ENCODE measurements at places on chromosomes 13 and 19. TPM values are rescaled to one million over a fixed set of nuclear protein-coding genes. Genes with fewer than 3 reads are reported as not detected.

Gene SBK2
- total RNA-seq, result not detected

Gene TMEM238
- total RNA-seq, result 0.66 TPM

- H3K27ac ChIP-seq, result no peak overlapping the region
- no peak overlapping the region for H3K4me3 ChIP-seq
- no peaks in the 10 kb centered on the region for H3K27me3 ChIP-seq
These were observed 22.1 kb downstream of the MYO9B start for GRCh38 chr19:17097593-17098126.

DNA sequence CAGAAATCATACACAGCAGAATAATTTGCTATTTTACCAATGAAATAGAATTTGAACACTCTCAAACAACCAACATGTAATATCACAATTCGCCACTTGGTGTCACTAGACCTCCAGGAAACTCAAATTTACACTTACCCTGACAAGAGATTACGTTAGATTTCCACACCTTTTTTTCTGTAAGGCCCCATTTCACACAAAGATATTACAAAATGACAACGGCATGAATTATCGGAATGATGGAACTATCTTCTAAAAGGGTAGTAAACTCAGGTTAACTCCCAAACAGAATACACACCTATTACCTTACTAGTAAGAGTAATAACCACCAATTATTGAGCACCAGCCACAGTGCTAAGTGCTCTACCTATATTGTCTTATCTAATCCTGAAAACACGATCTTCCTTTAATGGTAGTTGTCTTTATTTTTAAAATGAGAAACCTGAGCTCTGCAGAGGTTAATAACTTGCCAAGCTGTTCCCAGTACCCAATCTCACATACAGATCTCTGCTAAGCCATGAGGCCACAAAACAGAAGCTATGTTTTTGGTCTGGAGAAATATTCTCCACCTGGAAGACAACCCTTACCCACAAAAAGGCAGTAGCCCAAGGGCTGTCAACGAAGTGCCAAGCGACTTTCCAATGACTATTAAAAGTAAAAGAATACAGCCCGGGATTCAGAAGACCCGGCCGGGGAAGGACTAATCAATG, 152.4 kb downstream of the DCLK1 start:
- DNase-seq, result no peak
- no peaks in the 10 kb centered on the region for H3K27me3 ChIP-seq
- peaks cover 9% of the 10 kb centered on the region for H3K4me1 ChIP-seq
- H3K27ac ChIP-seq, result peak overlapping the region; percentile 65
- no peak overlapping the region for H3K4me3 ChIP-seq
- H3K36me3 ChIP-seq, result no peaks in the 10 kb centered on the region

Gene CYP4F12
- total RNA-seq, result 10.5 TPM

GRCh38 chr19:34096020-34096915, 76.0 kb upstream of the LSM14A start:
- no peak overlapping the region for H3K27ac ChIP-seq
- no peak for DNase-seq
- no peak overlapping the region for H3K4me3 ChIP-seq
- no peaks in the 10 kb centered on the region for H3K4me1 ChIP-seq

Gene NAPSA
- not detected for total RNA-seq

DNA sequence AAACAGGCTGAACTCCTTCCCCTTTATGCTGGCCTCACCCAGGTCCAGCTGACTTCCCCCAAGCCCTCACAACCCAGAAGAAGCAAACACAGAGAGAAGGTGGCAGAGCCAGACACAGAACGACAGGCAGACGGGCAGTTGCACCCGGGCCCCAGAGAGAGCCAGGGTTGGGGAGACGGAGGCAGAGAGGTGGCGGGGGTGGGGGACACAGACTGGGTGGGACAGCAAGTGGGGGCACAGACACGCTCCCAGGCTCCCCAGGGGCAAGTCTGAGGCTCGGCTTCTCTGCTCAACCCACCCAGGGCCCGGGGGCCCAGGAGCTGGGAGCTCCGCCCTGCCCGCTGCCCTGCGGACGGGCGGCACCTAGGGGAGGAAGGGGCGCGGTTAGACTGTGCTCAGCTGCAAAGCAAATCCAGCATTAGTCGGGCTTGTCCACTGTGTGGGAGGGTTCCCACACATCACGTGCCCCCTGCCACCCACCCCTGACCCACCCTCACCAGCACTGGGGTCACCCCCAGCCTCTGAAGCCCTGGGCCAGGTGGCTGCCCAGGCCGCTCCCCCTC, 31.3 kb upstream of the ASF1B start:
- H3K4me1 ChIP-seq, result no peaks in the 10 kb centered on the region
- peaks cover 24% of the 10 kb centered on the region for H3K36me3 ChIP-seq
- H3K4me3 ChIP-seq, result no peak overlapping the region
- no peaks in the 10 kb centered on the region for H3K27me3 ChIP-seq
- no peak for DNase-seq

Gene PTPRS
- 120 TPM for total RNA-seq

Gene EFNB2
- 15.0 TPM for total RNA-seq

Gene RNF225
- total RNA-seq, result not detected

- H3K4me3 ChIP-seq, result no peak overlapping the region
- no peak overlapping the region for H3K27ac ChIP-seq
- peak; percentile 82 for DNase-seq
These were observed 1.8 kb upstream of the APOE start for GRCh38 chr19:44903602-44904425.

Gene NUP58
- total RNA-seq, result 35.7 TPM

Gene CCDC70
- not detected for total RNA-seq

DNA sequence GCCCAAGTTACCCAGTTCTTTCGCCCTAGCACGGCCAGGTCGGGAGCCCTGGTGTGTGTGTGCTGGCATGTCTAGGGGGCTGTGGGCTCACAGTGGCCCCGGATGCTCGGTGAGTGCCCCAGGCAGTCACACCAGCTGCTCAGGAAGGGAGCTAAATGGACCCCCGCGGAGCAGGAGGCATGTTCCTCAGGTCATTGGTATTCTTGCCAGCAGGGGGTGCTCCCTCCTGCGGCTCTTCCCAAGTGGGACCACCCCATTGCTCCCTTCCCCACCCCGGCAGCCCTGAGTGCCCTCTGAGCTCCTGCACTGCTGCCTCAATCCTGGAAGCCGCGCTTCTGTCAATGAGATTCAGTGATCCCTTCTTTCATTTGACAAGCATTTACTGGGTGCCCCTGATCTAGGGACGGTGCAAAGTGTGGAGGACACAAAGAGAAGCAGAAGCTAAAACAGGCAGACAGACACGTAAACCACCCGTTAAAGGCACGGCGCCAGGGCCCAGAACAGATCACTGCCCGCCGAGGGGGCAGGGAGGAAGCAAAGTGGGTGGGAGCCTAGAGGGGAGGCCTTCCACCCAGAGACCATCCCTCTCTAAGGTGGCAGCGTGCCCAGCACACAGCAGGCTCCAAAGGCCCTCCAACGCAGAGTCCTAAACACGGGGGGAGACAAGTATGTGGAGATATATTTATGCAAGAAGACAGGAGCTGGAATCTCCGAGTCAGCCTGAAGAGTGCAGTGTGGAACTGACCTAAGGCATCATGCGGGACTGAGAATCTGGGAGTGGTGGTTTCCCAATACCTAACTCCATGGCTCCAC, 5.2 kb upstream of the ADPRHL1 start:
- H3K36me3 ChIP-seq, result peaks cover 18% of the 10 kb centered on the region
- peak; percentile 77 for DNase-seq
- no peak overlapping the region for H3K27ac ChIP-seq
- no peak overlapping the region for H3K4me3 ChIP-seq
- H3K4me1 ChIP-seq, result peaks cover 34% of the 10 kb centered on the region

Gene ZNF439
- 7.6 TPM for total RNA-seq

- no peaks in the 10 kb centered on the region for H3K36me3 ChIP-seq
- peak overlapping the region; percentile 60 for H3K27ac ChIP-seq
- no peak for DNase-seq
- H3K4me1 ChIP-seq, result peaks cover 85% of the 10 kb centered on the region
- no peak overlapping the region for H3K4me3 ChIP-seq
These were observed 278.1 kb downstream of the DNAJC15 start for GRCh38 chr13:43301346-43301969.

DNA sequence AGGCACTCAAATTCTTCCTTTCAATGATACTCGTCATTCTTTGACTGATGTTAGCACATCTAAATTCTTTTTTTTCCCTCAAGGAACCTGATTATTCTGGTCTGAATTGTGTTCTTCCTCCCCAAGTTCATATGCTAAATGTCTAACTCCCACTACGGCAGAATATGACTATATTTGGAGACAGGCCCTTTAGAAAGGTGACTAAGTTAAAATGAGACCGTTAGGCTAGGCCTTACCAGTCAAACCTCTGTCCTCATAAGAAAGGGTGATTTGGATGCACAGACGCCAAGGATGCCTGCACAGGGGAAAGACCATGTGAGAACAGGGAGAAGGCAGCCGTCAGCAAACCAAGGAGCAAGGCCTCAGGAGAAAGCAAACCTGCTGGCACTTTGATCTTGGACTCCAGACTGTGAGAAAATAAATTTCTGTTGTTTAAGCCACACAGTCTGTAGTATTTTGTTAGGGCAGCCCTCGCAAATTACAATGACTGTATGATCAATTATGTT, 13.1 kb upstream of the FOXO1 start:
- no peak for DNase-seq
- H3K4me1 ChIP-seq, result peaks cover 17% of the 10 kb centered on the region
- no peak overlapping the region for H3K4me3 ChIP-seq
- no peak overlapping the region for H3K27ac ChIP-seq

GRCh38 chr19:288911-289310, 2.3 kb downstream of the PLPP2 start:
- peaks cover 41% of the 10 kb centered on the region for H3K27me3 ChIP-seq
- no peak overlapping the region for H3K27ac ChIP-seq
- peaks cover 12% of the 10 kb centered on the region for H3K4me1 ChIP-seq
- DNase-seq, result no peak
- no peak overlapping the region for H3K4me3 ChIP-seq

DNA sequence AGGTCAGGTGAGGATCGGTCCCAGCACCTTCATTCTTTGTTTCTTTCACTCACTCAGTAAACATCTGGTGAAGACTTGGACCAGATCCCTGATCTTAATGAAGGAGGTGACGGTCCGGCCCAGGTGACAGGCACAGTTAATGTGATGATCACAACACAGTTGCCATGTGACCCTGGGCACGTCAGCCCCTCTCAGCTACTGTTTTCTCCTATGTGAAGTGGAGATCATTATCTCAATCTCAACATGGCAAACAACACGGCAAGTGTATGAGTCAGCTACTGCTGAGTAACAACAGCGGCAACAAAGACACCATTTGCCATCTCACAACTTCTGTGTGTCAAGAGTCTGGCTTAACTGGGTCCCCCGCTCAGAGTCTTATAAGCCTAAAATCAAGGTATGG, 74.6 kb downstream of the GNG7 start:
- no peak for DNase-seq
- no peaks in the 10 kb centered on the region for H3K27me3 ChIP-seq
- no peak overlapping the region for H3K4me3 ChIP-seq
- H3K27ac ChIP-seq, result no peak overlapping the region

- no peak overlapping the region for H3K27ac ChIP-seq
- H3K4me1 ChIP-seq, result no peaks in the 10 kb centered on the region
- H3K36me3 ChIP-seq, result peaks cover 34% of the 10 kb centered on the region
These were observed 511 bp downstream of the WDR88 start for GRCh38 chr19:33132425-33132824.

- no peaks in the 10 kb centered on the region for H3K36me3 ChIP-seq
- H3K27me3 ChIP-seq, result no peaks in the 10 kb centered on the region
- H3K4me3 ChIP-seq, result no peak overlapping the region
- H3K4me1 ChIP-seq, result peaks cover 11% of the 10 kb centered on the region
- H3K27ac ChIP-seq, result no peak overlapping the region
These were observed 379.8 kb downstream of the DLEU7 start for GRCh38 chr13:50463719-50464118.

- H3K27me3 ChIP-seq, result peaks cover 9% of the 10 kb centered on the region
- no peak overlapping the region for H3K4me3 ChIP-seq
- DNase-seq, result no peak
- no peaks in the 10 kb centered on the region for H3K4me1 ChIP-seq
These were observed 202.3 kb downstream of the URI1 start for GRCh38 chr19:30144242-30144758.

- H3K36me3 ChIP-seq, result no peaks in the 10 kb centered on the region
- H3K27ac ChIP-seq, result no peak overlapping the region
These were observed 6.7 kb upstream of the GNA15 start for GRCh38 chr19:3129112-3129511.

GRCh38 chr19:47427241-47428176, 8.2 kb upstream of the MEIS3 start:
- peak overlapping the region; percentile 72 for H3K27ac ChIP-seq
- H3K36me3 ChIP-seq, result no peaks in the 10 kb centered on the region
- H3K4me3 ChIP-seq, result peak overlapping the region; percentile 13
- peaks cover 5% of the 10 kb centered on the region for H3K27me3 ChIP-seq

Gene LYPD5
- total RNA-seq, result 6.8 TPM

Gene LRRC25
- total RNA-seq, result 13.3 TPM

GRCh38 chr13:49279112-49279511, 31.4 kb downstream of the CDADC1 start:
- no peak overlapping the region for H3K27ac ChIP-seq
- H3K4me3 ChIP-seq, result no peak overlapping the region
- no peaks in the 10 kb centered on the region for H3K27me3 ChIP-seq
- no peak for DNase-seq
- no peaks in the 10 kb centered on the region for H3K4me1 ChIP-seq
- H3K36me3 ChIP-seq, result no peaks in the 10 kb centered on the region

DNA sequence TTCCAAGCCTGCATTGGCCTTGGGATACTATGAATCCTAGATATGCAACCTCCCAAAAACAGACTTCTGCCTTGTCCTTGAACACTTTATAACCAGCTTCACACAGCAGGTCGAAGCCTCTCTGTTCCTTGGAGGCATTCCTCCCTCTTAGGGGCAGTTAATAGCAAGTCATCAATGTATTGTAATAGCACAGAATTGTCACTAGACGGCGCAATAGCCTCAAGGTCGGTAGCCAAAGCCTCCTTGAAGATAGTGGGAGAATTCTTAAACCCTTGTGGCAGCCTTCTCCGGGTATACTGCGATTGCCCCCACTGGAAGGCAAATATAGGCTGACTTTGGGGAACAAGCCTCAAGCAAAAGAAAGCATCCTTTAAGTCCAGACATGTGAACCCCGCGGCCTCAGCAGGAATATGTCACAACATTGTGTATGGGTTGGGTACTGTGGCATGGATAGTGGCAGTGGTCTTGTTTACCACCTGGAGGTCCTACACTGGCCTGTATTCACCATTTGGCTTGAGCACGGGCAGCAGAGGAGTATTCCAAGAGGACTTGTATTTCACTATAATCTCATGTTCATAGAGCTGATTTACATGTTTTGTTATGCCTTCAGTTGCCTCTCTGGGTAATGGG, 61.1 kb downstream of the ZNF431 start:
- no peak overlapping the region for H3K27ac ChIP-seq
- no peaks in the 10 kb centered on the region for H3K4me1 ChIP-seq
- H3K36me3 ChIP-seq, result no peaks in the 10 kb centered on the region

- H3K4me3 ChIP-seq, result no peak overlapping the region
- H3K27ac ChIP-seq, result no peak overlapping the region
- H3K4me1 ChIP-seq, result no peaks in the 10 kb centered on the region
- H3K27me3 ChIP-seq, result peaks cover 43% of the 10 kb centered on the region
- no peaks in the 10 kb centered on the region for H3K36me3 ChIP-seq
- DNase-seq, result no peak
These were observed 1.2 kb downstream of the F7 start for GRCh38 chr13:113106711-113107351.

- no peaks in the 10 kb centered on the region for H3K36me3 ChIP-seq
- peaks cover 17% of the 10 kb centered on the region for H3K4me1 ChIP-seq
- H3K27me3 ChIP-seq, result no peaks in the 10 kb centered on the region
- DNase-seq, result no peak
These were observed 42.6 kb upstream of the ATP11A start for GRCh38 chr13:112647256-112647655.
